HT-29 (cell line): ENCODE measurements at places on chromosomes 11 and 22.

- DNase-seq, result no peak
Measured at GRCh38 chr11:84035645-84036044, 749.5 kb upstream of the CCDC90B start.

DNA sequence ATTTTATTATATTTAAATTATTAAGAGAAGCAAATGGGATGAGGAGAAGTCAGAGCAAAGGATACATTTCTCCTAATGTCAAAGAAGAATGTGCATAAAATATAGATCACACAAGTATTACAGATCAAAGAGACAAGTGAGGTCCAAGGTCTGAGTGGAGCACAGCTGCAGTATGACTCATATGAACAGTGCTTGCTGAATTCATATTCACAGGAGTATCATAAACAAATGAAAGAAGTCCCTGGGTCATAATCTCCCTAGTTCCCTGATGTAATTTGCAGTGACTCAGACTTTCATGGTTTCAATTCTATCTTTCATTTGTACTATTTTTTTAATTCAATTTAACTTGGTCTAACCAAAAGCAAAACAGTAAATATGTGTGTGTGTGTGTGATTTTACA lies 499.0 kb upstream of the CCDC179 start:
- DNase-seq, result peak; percentile 85

- DNase-seq, result no peak
Measured at GRCh38 chr11:119585043-119585781, 143.8 kb downstream of the NECTIN1 start.

- no peak for DNase-seq
Measured at GRCh38 chr22:44130076-44130711, 50.5 kb upstream of the PARVG start.

DNA sequence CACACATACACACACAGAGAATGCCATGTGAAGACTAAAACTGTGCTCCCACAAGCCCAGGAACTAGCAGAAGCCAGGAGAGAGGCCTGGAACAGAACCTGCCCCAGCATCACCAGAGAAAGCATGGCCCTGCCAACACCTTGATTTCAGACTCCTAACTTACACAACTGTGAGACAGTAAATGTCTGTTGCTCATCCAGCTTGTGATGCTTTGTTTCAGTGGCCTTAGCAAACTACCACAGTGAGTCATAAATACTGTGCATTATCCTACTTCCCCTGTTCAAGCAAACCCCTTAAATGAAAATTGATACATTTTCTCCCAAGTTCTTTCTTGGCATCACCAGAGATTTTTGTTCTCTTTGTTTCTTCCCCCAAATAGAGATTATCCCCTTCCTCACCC lies 1539.4 kb upstream of the TENM4 start:
- no peak for DNase-seq

GRCh38 chr11:11622772-11623171 lies 967 bp upstream of the GALNT18 start:
- DNase-seq, result no peak

DNA sequence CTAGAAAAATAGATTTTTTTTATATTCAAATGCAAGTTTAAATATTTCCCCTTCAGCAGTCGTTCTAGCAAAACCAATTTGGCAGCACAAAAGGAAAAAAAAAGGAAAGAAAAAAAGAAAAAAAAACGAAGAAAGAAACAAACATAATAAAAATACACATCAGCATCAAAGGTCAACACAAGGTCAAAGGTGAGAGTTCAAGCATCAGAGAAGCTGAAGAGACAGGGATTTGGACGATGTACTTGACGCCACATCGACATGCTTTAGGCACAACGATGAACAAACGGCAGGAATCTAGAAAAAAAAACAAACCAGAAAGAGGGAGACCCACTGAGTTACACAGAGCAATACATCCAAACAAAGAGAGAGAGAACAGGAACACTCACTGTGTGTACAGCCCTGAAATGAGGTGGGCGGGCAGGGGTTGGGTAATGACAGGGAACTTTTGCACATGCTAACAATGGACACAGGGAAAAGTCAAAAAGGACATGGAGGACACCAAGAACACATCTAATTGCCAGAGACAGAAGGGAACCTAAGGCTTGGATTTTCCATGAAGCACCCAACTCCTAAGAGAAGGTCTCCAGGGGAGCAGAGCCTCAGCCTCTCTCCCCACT lies 19.8 kb upstream of the RAPSN start:
- DNase-seq, result no peak

DNA sequence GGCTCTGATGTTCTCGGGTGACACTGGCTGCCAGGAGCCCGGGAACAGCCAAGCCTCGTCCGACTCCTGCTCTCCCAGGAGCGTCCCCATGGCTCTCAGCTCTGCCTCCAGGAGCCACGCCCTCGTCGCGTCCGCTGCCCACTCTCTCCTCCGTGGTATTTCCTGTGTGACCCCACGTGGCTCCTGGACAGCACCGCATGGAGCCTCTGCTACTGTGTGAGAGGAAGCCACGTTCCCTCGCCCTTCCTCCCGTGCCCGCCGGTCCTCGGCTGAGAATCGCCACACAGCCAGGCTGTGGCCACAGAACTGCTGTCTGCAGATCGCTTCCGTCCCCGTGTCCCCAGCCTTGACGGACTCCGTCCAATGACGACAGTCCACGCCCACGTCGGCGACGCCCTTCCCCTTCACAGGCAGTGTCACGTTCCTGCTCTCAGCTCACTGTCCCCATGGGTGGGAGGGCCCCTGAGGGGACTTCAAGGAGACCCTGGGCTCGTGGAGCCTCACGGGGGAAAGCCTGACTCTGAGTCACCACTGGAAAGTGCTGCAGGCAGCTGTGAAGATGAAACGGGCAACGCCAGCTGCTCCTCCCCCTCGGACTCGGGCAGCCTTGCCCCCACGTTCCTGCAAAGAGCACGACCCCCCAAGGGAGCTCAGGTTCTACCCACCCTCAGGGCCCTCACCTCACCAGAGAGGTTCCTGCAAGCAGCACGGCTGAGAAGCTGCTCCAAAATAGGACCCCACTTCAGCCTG lies 458.5 kb downstream of the BRD1 start:
- DNase-seq, result no peak

- DNase-seq, result no peak
Measured at GRCh38 chr11:10518891-10519290, 22.1 kb downstream of the RNF141 start.

DNA sequence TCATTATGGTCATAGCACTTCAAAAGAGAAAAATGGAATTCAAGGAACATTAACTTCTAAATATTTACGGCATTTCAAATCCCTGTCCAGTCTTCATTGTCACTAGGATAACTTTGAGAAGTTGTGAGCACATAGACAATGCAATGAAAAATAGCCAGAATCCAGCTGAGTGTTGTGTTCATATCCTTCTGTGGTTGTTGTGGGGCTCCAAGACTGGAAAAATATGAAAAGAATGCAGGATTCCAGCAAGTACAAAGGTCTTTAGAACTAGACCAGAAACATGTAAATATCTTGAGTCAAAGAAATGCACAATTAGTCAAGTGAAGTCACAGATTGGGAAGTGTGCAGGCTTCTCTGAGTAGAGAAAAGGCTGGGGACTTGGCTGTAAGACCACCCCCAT lies 68.7 kb downstream of the WT1 start:
- no peak for DNase-seq

GRCh38 chr11:57711414-57712255 lies at the start of gene MED19:
MED19 (minus strand) TSS chr11:57712215; CDS start chr11:57712179, 36 bp downstream.
- peak; percentile 97 for DNase-seq

- DNase-seq, result no peak
Measured at GRCh38 chr11:65850217-65851082, 7.5 kb downstream of the CFL1 start.

DNA sequence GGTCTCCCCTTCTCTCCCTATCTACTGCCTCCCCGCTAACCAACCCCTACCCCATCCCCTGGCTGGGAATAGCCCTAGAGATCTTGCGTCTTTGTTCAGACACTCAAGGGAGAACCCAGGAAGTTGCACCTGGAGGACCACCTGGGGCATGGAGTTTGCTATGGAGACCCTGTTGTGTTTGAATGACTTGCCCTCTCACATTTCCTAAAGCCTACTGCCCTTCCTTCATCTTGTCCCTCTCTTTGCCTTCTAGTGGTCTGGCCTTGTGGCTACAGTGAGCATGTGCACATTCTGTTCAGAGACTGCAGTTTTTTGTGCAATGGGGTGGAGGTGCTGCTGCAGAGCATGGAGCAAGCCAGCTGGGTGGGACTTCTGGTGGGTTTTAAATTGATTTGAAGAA lies 42.5 kb downstream of the ZNRF3 start:
- DNase-seq, result no peak

DNA sequence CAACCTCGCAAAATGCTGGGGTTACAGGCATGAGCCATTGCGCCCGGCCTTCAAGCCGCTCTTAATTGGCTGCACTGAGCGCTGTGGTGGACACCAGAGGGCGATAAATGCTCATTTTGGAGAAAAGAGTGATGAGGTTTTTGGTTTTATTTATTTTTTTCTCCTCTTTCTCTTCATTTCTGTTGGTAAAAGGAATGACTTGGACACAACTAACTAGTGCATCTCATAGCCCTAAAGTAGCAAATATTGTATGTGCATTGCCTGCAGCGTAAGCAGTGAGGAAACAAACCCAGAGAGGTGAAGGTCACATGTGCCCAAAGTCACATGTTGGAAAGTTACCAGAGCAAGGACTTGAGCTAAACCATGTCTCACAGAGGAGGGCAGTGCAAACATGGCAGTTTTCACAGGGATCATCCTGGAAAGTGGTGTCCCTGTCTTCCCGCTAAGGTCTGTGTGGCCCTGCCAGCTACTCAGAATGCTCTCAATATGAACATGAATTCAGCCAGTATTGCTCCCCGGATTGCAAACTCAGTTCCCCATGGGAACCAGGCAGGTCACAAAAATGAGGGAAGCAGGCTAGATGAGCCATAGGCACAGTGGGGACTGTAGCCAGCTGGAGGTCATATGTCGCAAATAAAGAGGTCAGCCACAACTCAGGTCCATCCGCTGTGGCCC lies 8.6 kb upstream of the CD82 start:
- peak; percentile 82 for DNase-seq

DNA sequence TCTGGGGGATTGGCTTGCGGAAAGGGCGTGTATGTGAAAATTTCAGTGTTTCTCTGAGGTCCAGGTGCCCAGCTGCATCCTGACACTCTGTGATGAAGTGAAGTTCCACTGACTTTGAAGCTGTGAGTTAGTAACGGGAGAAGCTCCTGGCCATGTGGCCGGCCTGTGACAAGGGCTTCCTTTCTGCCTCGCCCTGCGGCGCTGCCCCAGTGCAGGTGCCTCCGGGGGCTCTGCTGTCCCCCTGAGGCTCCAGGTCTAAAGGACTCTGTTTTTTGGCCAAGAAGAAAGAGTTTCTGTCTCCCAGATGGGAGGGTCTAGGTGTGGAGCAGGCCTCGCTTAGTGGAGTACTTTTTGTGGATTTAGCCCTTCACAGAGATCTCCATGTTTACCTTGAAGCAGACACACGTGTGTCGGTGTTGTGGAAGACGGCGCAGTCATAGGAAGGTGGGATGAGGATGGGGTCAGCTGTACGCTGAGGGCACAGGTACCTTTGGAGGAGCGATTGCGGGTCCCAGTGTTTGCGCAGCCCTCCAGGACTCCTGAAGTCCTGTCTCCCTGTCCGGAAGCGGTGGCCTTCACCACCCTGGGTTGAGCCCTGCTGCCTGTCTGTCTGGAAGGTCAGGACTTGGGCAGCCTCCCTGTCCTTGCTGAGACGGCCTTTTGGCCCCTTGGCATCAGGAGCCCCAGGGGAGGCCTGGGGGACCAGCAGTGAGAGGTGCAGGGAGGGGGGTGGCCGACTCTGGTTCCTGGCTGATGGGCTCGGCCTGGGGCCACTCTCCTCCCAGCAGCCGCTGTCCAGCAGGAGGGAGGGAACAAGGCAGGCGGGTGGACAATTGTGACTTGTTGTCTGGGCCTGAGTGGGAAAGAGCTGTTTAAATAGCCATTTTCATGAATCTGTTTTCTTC lies 1249.3 kb downstream of the BRD1 start:
- DNase-seq, result no peak

DNA sequence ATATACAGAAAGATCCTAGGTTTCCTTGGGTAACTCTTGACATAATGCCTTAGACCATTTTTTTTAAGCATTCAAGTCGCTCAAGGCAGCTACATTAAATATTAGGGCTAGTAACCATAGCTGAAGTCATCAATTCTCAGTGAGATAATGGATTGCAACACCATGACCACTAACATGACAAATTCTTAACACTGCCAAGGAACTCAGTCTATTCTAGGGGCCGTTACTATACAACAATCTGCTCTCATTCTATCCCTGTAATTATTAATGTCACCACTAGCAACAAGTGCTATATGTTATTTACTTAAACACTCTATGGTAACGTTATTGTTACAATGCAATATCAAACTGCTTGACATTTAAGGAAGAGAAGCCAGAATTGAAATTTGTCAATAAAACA lies 3.2 kb upstream of the STK33 start:
- peak; percentile 37 for DNase-seq

DNA sequence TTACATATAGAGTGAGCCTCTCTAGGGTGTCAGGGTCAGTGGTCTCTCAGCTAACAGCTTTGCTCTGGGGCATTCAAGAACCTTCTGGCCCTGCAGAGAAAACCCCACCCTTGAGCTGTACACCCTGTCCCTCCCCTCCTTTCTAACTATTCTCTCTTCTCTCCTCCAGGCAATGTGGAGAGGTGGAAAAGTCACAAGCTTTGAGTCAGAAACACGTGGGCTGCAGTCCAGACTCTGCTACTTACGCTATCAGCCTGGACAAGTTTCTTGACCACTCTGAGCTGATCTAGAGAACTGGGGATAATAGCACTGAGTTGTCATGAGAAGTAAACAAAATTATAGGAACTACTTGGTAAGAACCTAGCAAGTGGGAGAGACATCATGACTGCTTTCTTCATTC lies 10.7 kb upstream of the FAM83F start:
- DNase-seq, result no peak

DNA sequence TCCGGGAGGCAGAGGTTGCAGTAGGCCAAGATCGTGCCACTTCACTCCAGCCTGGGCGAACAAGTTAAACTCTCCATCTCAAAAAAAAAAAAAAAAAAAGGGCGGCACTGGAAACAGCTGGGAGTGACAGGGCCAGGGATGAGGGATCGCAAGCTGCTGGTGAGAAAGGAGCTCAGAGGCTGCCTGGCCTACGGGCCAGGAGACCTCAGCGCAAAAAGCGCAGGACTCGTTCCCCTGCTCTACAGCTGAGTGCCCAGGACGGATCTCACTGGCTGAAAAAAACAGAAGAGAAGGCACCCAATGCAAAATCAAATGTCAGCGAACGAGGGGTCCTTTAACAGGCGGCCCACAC lies 650 bp upstream of the NUP50 start:
- peak; percentile 41 for DNase-seq

DNA sequence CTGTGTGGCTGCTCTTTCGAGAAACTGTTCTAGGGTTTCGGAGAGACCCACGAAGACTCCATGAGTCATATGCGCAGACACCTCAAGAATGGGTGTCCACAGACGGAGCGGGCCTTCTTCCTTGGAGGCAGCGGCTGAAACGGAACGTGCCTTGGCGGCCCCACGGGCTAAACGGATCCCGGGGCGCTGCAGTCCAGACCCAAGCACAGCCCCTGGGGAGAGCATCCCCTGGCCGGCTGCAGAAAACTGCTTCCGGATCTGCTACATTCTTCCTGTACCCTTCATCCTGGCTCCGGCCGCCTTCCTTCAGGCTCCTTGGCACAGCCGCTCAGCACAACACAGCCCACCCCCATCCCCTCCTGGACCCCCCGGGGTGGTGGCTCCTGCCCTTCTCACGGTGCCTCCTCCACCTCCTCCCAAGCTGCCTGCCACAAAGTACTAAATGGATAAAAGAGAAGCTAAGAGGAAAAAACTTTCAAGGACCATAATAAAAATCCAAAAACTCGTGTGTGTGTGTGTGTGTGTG lies 25.4 kb downstream of the CPT1A start:
- no peak for DNase-seq
